ENCODE measurements at places on chromosomes 1 and 21.
A peak's percentile ranks its signal among the peaks of the same experiment; 100 is the strongest.

- no peak for DNase-seq
Measured at GRCh38 chr1:156499194-156499841, 1.3 kb downstream of the MEF2D start.

DNA sequence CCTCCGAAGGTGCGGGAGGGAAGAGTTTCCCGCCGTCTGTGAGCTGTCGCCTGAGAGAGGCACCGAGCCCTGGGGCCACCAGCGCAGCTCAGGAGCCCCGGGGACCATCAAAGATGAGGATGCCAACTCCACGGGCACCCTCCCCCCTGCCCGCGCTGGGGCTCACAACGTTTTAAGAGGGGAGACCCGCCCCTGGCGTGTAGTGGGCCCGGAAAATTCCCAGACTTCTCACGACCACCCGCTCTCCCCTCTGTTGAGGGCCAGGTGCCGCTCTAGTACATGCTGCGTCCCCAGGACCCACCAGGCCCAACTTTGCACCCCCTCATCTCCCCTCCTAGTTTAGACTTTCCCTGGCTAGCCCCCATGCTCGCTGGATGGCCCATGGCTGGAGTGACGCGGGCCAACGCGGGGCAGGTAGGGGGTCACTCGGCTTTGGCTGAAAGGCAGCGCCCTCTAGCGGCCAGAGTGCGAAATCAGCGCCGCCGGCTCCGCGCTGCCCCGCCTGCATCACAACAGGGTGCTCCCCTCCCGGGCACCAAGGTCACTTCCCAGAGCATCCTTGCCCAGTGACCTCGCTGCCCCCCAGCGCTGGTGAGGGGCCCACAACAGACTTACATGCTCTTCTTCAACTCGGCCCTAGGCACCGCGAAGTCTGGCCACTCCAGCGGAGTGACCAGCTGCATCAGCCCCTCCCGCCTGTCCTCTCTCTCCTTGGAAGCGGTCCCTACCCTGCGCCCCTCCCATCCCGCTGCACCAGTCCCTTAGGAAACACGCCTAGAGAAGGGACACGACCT is 1.8 kb downstream of the CD160 start:
- peak; percentile 60 for DNase-seq

DNA sequence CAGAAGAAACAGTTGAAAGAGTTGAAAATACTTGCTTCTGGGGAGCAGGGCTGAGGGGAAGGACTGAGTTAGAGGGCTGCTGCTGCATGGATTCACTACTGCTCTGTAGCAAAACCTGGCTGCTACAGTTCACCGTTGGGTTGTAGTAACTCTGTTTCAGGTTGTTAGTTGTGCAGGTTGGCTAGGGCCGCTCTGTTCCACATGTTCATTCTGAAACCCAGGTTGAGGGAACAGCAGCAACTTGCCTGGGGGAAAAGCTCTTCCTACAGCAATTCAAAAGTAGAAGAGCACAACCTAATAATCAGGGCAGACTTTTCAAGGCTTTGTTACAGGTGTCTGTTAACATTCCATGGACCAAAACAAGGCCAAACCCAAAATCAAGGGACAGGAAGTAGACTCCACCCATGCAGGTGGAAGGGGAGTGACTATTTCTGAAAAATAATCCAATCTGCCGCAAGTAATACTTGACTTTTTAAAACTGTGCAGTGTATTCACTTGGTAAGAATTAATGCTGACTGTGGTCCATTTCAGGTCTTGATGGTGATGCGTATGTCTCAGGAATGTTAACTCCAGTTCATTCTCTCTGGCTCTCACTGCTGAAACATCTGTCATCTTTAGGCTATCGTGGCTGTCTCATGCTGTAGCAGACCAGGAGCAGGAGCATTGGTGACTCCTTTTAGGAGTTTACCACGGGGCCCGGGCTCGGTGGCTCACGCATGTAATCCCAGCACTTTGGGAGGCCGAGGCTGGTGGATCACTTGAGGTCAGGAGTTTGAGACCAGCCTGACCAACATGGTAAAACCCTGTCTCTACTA is 5.1 kb upstream of the PARK7 start:
- no peak for DNase-seq

- no peak for DNase-seq
Measured at GRCh38 chr21:42640486-42640885, 12.9 kb upstream of the PDE9A start.

DNA sequence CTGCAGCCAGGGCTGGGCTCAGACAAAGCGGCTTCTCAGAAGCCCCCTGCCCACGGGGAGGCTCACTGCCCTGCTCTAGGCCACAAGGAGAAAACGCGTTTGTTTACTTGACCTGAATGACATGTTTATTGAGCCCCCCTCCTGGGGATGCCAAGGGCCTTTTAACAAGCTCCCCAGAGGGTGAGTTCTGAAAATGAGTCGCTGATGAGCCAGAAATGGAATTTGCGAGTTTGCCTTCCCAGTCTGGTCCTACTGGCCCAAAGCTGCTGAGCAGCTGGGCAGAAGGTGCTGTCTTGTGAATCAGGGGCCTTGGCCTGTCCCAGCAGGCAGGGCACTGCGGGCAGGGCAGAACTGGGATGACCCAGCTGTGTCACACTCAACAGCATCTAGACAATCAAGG is 120.6 kb downstream of the SYF2 start:
- DNase-seq = no peak

GRCh38 chr1:206102292-206102936 is 14.8 kb downstream of the AVPR1B start:
- no peak for DNase-seq

DNA sequence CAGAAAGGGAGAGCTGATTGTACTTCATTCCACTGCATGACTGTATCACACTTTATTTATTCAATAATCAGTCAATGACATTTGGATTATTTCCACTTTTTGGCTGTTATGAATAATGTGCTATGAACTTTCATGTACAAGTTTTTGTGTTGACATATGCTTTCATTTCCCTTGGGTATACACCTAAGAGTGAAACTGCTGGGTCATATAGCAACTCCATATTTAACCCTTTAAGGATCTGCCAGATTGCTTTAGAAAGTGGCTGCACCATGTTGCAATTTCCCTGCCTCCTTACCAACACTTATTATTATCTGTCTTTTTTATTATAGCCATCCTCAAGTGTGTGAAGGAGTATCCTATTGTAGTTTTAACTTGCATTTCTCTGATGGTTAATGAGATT is 108.8 kb upstream of the KCNK1 start:
- DNase-seq = no peak

- no peak for DNase-seq
Measured at GRCh38 chr1:23407016-23407630, 17.4 kb downstream of the TCEA3 start.

- DNase-seq = no peak
Measured at GRCh38 chr1:170402476-170403311, 129.3 kb upstream of the GORAB start.

GRCh38 chr1:27724961-27725373 is 794 bp upstream of the FAM76A start:
- DNase-seq = no peak

DNA sequence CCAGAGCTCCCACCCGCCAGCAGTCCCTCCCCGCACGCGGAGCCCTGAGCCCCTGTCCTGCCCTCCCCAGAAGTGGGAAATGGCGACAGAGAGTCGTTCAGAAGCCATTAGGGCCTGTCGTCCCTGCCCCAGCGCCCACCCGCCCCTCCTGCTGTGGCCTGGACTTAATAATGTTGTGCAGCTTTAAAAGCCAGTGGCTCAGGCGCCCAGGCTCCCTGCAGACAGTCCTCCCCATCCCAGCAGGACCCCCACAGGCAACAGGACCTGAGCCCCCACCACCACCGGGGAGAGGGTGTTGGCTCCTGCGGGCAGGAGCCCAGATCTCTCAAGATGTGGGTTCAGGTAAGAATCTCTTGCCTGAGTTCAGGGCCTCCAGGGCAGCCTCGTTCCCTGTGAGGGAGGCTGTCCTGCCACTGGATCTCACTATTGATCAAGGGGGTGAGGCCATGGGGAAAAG is 125.3 kb upstream of the RUNX3 start:
- no peak for DNase-seq

DNA sequence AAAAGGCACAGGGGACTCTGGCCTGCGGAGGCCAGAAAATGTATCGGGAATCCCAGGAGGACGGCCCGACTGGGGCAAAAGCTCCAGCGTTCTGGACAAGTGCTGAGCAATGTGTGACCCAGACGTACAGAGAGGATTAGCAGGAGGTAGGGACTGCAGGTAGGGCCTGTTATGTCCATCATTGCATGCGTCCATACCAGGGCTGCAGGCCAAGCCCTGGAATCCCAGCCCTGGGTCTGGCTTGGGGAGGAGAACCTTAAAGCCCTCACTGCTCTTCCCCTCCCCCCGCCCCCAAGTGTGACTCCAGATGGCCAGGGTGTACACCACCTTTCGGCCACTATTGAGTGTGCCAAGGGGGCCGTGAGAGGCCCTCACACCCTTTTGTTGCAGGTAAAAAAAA is 2.0 kb downstream of the RNF207 start:
- DNase-seq = no peak

DNA sequence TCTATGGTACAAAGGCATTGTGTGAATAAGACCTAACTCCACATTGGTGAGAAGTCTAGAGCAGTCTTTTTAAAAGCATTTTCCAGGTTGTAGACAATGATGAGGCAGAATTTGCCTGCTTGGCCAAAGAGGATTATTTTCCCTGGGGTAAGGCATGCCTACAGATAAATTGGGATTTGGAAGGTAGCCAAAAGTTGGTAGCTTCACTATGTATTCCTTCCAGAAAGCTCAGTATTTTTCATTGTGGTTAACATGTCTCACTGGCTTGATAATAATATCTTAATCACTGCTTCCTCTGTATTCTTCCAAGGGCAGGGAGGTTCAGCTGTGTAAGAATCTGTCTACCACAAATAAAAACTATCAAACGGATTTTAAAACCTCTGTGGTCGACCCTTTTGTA is 590.8 kb upstream of the PRMT6 start:
- no peak for DNase-seq

DNA sequence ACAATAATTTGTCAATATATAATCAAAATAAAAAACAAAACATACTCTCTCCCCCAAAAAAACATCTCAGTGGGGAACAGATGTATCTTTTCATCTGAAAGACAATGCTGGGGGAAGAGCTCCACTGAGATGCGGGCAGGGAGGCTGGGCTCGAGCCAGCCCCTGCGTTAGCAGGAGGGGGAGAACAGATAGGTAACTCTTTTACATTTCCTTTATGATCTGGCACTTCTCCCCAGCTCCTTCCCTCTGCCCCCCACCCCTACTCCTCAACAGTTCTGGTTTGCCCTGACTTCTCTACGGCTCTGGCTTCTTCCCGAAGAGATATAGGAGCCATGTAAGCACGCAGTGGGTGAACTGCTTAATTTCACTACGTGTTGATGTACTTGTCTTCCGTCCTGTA is 12.4 kb downstream of the LEPR start:
- no peak for DNase-seq
